ENCODE measurements at places on chromosomes 1 and 21.

GRCh38 chr1:29258189-29258975 lies 22.1 kb downstream of the PTPRU start:
- DNase-seq: no peak

DNA sequence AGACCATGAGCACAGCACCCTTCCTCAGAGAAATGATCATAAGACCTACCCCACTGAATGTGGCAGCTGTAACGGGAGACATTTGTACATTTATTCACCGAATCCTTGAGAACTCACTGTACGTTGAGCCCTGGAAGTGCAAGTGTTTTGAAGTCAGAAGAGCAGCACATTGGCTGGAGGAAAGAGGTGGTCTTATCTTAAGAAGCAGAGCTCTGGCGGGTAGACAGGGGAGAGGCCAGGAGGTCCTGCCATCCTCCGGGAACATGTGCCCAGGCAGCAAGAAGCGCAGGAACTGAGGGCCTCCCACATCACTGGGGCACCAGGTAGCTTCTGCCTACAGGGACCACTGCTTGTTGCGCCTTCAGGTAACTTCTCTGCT lies 169.2 kb upstream of the IRF2BP2 start:
- DNase-seq: no peak

GRCh38 chr1:221206076-221206475 lies 326.8 kb downstream of the HLX start:
- DNase-seq: no peak

GRCh38 chr1:48007047-48007446 lies 9.9 kb upstream of the TRABD2B start:
- no peak for DNase-seq

DNA sequence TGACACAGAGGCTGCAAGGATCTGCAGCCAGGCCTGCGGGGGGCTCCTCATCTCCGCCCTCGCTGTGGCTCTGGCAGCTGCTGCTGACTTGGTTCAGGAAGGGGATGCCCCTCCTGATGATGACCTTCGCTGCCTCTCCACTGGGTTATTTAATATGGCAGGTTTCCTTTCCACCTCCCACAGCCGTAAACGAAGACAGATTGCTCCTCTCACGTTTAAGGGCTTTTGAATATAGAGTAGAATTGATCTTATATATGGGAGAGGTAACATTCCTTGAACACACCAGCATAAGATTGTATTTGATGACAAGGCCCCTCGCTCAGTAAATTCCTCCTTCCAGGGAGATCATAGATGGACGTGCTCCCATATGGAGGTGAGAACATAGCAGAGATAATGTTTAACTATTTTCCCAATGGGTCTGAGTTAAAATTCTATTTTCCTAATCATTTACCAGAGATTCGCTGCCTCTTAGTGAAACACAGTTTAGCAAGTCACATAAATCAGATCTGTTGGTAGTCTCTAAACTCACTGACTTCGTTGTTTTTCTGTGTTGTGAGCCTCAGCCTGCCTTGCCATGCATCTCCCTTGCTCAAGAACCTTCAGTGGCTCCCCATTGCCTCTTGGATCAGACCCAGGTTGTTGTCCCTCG lies 88.5 kb upstream of the AJAP1 start:
- DNase-seq: no peak

- DNase-seq: no peak
These were observed 3.9 kb downstream of the PLA2G2D start for GRCh38 chr1:20115479-20115878.

- DNase-seq: no peak
These were observed 78.3 kb upstream of the NFASC start for GRCh38 chr1:204792354-204792692.

- DNase-seq: no peak
These were observed 60.4 kb downstream of the FYB2 start for GRCh38 chr1:56758794-56759193.

GRCh38 chr1:197444755-197445154 lies 176.7 kb downstream of the CRB1 start:
- no peak for DNase-seq

DNA sequence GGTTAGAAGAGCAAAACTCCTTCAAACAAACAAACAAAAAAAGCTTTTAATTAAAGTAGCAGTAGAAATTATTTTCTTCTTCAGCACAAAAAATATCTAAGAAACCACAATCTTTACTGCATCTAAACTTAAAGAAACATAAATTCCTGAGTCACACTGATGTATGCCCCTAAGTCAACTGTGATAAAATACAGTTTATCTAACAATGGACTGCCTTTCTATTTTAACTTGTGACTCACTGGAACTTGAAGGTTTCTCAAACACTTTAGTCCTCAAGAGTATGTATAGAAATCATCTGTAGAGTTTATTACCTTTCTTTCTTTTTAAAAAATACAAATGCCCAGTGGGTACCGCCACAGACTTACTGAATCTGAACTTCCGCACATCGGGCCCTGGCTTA lies 86.2 kb downstream of the LBR start:
- no peak for DNase-seq

DNA sequence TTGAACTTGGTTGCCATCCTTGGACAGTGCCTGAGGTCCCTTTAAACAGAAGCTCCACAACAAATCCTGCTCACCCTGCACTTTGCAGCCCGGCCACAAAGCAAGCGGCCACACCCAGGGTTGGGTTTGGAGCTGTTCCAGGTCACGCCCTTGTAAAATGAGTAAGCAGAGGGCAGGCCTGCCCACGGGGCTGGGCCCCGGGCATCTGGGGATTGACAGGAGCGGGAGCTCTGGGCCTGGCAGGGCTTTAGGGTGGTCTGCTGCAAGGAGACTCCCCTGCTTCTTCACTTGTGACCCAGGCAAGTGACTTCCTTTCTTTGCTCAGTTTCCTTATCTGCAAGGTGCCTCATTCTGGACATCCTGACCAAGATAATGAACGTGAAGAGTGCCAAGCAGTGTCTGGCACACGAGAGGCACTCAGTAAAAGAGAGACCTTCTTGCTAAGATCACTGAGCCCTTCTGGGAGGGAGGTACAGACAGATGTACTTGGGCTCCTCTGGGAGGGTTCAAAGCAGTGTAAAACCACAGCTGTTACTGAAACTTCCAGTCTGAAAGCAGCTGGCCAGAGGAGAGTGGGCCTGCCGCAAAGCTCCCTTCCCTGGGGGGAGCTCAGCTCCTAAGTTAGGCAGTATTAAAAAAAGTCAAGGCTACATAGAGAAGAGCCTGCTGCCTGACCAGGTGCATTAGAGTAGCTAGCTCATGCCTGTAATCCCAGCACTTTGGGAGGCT lies 2.6 kb downstream of the E2F2 start:
- DNase-seq: peak; percentile 82

GRCh38 chr1:66182026-66182425 lies 351.9 kb upstream of the SGIP1 start:
- no peak for DNase-seq

GRCh38 chr1:106785176-106785575 lies 271.3 kb upstream of the PRMT6 start:
- no peak for DNase-seq

- peak; percentile 58 for DNase-seq
These were observed 884 bp downstream of the LHX4 start for GRCh38 chr1:180230791-180231505.

- DNase-seq: no peak
These were observed 26.3 kb downstream of the TFAP2E start for GRCh38 chr1:35599411-35599810.

- DNase-seq: no peak
These were observed 51.4 kb downstream of the DISC1 start for GRCh38 chr1:231678011-231678432.

DNA sequence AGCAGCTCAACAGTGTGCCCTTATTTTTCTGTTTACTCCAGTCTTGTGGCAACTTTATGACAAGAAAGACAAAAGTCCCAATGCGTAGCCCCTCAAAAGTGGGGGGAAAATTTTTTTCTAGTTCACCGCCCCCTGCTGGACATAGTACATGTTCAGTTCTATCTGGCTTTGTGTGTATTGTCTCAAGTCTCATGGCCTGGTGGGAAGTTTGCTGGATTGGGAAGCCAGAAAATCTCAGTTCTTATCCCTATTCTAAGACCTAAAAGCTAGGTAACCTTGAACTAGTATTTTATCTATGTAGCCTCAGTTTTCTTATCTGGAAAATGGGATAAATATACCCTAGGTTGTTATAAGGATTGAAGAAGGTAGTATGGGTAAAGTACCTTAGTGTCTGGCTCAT lies 55.8 kb upstream of the LDLRAP1 start:
- DNase-seq: no peak

DNA sequence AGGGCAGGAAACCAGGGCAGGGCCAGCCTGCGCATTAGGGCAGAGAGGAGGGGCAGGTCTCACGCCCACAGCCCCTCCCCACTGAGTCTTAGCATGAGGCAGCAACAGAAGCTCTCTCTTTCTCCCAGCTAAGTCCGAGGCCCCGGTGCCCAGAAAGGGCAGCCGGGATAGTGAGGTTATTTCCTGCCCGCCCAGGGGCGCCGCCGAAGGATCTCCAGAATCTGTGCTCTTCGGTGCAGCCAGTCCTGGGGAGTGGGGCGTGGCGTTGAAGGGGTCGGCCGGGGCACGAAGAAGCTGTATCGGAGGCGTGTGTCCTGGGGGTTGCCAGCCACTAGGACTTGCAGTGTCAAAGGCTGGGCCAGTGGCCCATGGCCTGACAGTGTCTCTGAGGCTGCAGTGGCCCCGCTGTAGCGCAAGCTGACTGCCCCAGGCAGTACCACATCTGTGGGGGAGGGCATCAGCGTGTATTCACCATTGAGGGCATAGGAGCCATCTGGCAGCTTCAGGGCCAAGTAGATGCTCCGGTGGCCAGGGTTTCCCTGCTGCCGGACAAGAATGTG lies 7.8 kb downstream of the ADAMTS4 start:
- DNase-seq: no peak

DNA sequence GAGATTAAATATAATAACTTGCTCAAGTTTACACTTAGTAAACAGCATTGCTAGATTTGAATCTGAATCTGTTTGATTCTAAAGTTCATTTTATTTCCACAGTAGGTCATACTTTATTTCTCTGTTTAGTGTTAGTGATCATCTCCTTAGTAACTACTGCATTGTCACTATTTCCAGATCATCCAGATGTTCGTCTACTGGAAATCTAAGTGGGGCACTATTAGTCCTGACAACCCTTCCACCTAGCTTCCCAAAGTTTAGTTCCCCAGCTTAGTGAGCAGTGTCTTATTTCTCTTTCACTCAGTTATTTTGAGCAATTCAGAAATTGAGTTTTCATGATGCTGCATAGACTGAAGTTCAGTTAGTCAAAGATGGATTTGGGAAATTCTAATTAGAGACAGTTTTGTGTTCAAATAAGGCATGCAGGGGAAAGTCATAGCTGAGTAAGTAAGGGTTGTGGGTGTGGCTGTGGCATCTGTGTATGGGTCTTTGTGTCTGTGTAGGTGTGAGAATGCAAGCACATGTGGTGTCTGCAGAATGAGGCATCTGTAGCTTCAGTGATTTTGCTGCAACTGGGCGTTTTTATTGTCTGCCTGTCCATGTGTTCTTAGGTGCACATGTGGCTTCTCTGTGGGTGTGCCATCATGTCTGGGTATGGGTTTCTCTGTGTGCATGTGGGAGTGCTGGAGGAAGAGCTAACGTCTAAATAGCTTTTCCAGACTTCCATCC lies 107.3 kb downstream of the NTMT2 start:
- no peak for DNase-seq

- no peak for DNase-seq
These were observed 82.8 kb upstream of the ATP1A1 start for GRCh38 chr1:116290085-116290705.

- DNase-seq: no peak
These were observed 192.4 kb upstream of the CSF3R start for GRCh38 chr1:36675106-36675505.

GRCh38 chr1:44786841-44787426 lies 1.0 kb downstream of the BEST4 start:
- DNase-seq: no peak

- peak; percentile 86 for DNase-seq
These were observed 698.6 kb downstream of the LTN1 start for GRCh38 chr21:28294051-28294450.

DNA sequence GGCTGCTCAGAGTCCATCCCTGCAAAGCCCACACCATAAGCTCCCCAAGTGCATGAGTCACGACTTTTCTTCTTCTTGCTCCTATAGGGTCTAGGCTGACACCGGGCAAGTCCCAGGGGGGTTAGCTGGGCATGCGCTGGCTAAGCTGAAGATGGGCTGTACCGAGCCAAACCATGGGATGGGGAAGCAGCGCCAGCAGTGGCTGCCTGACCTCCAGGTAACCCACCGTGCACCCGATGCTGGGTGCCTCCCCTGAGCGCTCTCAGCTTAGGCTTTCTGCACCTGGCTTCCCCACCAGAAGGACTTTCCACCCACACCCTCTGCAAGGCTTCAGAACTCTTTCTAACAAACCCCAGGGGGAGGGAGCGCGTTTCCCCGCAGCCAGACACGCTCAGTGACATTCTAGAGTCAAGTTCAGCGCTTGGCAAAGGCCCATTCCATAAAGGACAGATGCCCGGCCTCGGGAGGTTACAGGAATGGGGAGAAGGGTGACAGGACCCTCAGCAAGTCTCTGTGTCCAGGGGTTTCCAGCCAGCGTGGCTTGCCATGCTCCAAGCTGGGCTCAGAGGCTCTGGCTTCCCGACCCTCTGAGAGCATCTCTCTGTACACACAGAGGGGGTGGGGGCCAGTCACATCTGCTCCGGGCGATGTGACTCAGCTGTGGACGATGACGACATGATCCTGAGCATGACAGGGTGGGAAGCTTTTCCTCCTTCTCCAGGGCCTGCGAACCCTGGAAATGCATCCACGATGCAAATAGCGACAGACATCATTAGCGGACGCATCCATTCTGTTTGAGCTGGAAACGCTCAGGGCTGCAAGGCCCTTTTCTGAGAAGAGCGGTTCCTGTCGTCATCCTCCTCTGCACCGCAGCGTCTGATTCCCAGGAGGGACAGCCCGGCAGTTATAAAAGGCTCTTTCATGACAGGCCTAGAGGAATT lies 107.8 kb downstream of the SIK1 start:
- DNase-seq: peak; percentile 75

Data from cardiac fibroblast (primary cell).